ENCODE measurements at places on chromosomes 4 and X.

DNA sequence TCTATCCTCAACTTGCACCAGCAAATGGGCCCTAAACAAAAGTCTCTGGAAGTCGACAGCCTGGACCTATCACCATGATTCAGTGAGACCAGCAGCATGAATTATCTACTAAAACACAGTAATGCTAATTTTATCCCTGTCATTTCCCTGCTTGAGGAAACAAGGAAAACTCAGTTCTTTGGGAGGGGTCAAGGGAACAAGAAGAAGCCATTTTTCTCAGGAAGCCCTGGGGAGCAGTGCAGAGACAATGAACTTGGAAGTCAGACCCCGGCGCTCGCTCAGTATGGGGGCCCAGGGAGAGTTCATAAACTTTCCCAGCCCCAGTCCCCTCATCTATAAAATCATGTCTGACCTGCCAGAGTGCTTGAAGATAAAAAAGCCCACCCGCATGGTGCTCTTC lies 50.4 kb downstream of the DCTD start:
- H3K27ac ChIP-seq: no peak overlapping the region
- H3K27me3 ChIP-seq: no peaks in the 10 kb centered on the region
- no peaks in the 10 kb centered on the region for H3K36me3 ChIP-seq
- DNase-seq: no peak

GRCh38 chr4:8228319-8229250 lies 29.5 kb downstream of the SH3TC1 start:
- H3K36me3 ChIP-seq: no peaks in the 10 kb centered on the region
- DNase-seq: peak; percentile 70
- H3K27me3 ChIP-seq: no peaks in the 10 kb centered on the region
- H3K4me3 ChIP-seq: no peak overlapping the region

- no peaks in the 10 kb centered on the region for H3K27me3 ChIP-seq
- no peaks in the 10 kb centered on the region for H3K4me1 ChIP-seq
- H3K4me3 ChIP-seq: no peak overlapping the region
Measured at GRCh38 chrX:35507701-35508100, 290.4 kb upstream of the MAGEB16 start.

DNA sequence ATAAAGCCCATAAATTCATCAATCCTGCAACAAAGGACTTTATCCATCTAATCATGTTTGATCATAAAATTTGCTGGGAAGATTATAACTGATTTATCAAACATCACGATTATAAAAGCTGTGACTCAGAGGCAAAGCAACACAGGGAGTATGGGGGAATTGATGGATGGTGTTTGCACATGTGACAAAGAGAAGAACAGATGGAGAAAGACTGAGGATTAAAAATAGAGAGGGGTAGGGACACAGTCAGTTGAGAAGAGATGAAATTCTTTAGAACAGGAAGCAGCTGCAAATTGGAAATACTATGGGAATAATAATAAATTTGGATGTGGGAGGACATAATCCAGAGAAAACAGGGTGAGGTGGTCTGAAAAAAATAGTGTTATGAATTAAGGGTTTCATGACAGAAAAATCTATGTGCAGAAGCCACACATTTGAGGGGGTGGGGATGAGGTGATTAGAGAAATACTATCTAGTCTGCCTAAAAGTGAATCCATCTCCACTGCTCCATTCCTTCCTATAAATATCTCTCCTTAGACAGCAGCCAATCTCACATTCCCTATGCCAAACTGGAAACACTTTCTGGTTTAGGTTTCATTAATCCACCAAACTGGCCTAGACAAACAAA lies 6.2 kb downstream of the PRR32 start:
- no peak for DNase-seq
- H3K27me3 ChIP-seq: no peaks in the 10 kb centered on the region
- no peak overlapping the region for H3K27ac ChIP-seq

GRCh38 chrX:39459204-39459603 lies 638.6 kb downstream of the BCOR start:
- no peak overlapping the region for H3K27ac ChIP-seq
- no peaks in the 10 kb centered on the region for H3K4me1 ChIP-seq
- no peak for DNase-seq
- H3K4me3 ChIP-seq: no peak overlapping the region
- H3K36me3 ChIP-seq: no peaks in the 10 kb centered on the region

GRCh38 chr4:162803378-162803777 lies 363.3 kb downstream of the NAF1 start:
- no peak for DNase-seq
- H3K4me1 ChIP-seq: no peaks in the 10 kb centered on the region
- H3K27me3 ChIP-seq: no peaks in the 10 kb centered on the region
- H3K27ac ChIP-seq: no peak overlapping the region
- no peak overlapping the region for H3K4me3 ChIP-seq

DNA sequence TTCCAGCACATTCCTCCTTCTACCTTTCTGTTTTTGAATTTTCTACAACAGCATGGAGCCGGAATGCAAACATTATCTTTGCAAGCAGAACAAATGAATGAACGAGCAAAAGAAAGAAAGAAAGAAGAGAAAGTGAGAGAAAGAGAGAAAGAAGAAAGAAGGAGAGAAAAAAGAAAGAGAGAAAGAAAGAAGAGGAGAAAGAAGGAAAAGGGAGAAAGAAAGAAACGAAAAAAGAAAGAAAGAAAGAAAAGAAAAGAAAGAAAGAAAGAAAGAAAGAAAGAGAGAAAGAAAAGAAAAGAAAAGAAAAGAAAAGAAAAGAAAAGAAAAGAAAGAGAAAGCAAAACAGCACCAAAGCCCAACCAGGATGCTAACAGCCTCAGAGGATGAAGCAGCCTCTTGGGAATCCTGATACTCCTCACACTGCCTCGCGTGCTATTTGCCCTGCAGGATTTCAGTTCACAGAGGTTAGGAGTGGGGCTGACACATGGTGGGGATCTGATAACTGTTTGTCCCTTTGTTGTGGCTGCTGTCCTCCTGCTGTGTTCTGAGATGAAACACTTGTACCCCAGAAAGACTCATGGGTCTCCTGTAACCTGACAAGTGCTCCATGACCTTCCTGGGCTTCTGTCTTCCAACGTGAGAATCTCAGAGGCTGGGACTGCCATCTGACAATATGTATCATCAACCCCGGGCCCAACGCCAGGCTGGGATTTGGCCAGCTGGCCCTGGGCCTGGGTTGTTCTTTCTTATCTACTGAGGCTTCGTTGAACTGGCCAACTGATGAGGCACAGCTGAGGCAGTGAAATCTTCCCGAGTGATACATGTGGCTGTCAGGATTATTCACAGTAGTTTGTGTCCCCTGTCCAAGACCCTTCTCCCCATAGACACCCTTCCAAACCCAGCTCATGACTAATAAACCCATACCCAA lies 61.0 kb downstream of the SEPSECS start:
- H3K4me3 ChIP-seq: no peak overlapping the region
- H3K27ac ChIP-seq: no peak overlapping the region
- H3K4me1 ChIP-seq: no peaks in the 10 kb centered on the region
- H3K27me3 ChIP-seq: 0 out of 2 replicates have a peak, but pooled peaks cover 3% of the 10 kb centered on the region
- no peaks in the 10 kb centered on the region for H3K36me3 ChIP-seq
- no peak for DNase-seq

- no peaks in the 10 kb centered on the region for H3K27me3 ChIP-seq
- no peak overlapping the region for H3K27ac ChIP-seq
- no peaks in the 10 kb centered on the region for H3K36me3 ChIP-seq
- DNase-seq: no peak
Measured at GRCh38 chr4:186819342-186820086, 95.9 kb upstream of the FAT1 start.

DNA sequence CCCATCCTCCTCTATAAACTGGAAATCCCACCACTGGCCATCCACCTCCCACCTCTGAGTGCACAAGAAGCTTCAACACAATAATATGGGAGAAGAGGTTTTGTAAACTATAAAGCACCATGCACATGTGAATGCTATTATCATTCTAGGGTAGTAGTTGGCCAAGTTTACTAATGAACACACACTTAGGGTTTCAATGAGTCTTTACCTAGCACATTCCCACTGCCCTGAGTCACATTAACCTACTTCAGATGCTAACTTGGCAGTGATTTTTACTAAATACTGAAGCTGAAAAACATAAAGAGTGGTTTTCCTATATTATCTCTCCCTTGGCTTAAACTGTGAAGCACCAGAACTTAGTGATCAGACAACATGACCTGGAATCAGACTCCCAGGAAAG lies 93.9 kb downstream of the SH3KBP1 start:
- H3K27ac ChIP-seq: no peak overlapping the region
- no peak for DNase-seq
- no peak overlapping the region for H3K4me3 ChIP-seq
- no peaks in the 10 kb centered on the region for H3K27me3 ChIP-seq
- H3K4me1 ChIP-seq: no peaks in the 10 kb centered on the region

DNA sequence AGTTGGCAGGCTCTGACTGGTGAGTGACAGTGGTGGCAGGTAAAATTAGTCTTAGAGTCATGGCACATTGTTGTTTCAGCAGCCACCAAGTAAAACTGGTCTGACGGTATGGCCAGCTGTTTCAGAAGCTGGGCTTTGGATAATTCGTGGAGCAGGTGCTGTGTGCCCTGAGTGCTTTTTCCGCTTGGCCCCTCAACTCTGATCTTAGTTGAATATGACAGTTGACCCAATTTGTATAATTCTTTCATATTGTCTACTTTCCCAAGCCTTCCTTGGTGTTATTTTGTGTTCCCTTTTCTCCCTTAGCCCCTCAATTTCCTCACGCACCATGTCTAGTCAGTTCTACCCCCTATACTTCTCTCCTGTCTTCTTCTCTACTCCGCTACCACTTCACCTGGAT lies 32.0 kb downstream of the CDS1 start:
- H3K36me3 ChIP-seq: no peaks in the 10 kb centered on the region
- no peaks in the 10 kb centered on the region for H3K27me3 ChIP-seq
- no peak overlapping the region for H3K4me3 ChIP-seq

GRCh38 chrX:44899946-44900345 lies 27.0 kb downstream of the KDM6A start:
- no peak overlapping the region for H3K27ac ChIP-seq
- no peak for DNase-seq
- H3K27me3 ChIP-seq: no peaks in the 10 kb centered on the region
- H3K36me3 ChIP-seq: no peaks in the 10 kb centered on the region

DNA sequence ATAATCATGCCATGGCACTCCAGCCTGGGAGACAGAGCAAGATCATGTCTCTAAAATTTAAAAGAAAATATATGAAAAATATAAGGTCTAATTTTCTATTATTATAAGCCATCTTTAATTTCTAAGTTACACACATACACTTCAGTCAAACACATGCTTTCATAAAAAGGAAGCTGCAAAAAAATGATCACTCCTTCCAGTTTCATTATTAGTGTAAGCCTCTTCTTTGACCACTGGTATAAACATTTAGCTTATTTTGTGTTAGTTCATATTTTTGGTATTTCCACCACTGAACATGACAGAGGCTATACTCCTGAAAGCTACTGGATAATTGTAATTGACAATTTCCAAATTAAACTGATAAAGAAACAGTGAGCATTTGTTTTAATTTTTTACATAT lies 163.3 kb upstream of the USP38 start:
- no peaks in the 10 kb centered on the region for H3K36me3 ChIP-seq
- H3K4me3 ChIP-seq: no peak overlapping the region
- H3K27me3 ChIP-seq: no peaks in the 10 kb centered on the region
- no peaks in the 10 kb centered on the region for H3K4me1 ChIP-seq
- H3K27ac ChIP-seq: no peak overlapping the region

GRCh38 chr4:105509291-105509690 lies 35.4 kb upstream of the PPA2 start:
- no peaks in the 10 kb centered on the region for H3K36me3 ChIP-seq
- H3K4me1 ChIP-seq: no peaks in the 10 kb centered on the region
- H3K27me3 ChIP-seq: no peaks in the 10 kb centered on the region
- no peak overlapping the region for H3K4me3 ChIP-seq

GRCh38 chr4:114087596-114088230 lies 108.3 kb upstream of the ARSJ start:
- H3K27ac ChIP-seq: no peak overlapping the region
- H3K27me3 ChIP-seq: no peaks in the 10 kb centered on the region
- no peaks in the 10 kb centered on the region for H3K36me3 ChIP-seq
- H3K4me3 ChIP-seq: no peak overlapping the region
- DNase-seq: no peak
- H3K4me1 ChIP-seq: no peaks in the 10 kb centered on the region

DNA sequence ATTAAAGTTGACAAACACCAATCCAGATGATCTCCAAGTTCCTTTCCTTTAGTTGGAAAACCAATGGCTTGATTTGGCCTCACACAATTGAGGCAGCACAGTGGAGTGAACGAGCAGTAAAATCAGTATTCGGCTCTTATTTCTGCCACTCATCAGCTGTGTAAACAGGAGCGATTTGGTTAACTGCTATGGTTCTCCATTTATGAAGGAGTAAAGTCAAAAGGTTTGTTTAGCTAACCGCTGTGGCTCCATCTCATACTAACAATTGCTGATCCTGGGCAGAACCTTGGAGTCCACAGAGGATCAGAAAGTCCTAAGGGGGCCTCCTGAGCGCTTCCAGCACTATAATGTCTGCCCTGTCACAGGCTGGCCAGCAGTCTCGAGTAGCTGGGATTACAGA lies 54.5 kb upstream of the EXOC1L start:
- H3K27ac ChIP-seq: no peak overlapping the region
- H3K4me1 ChIP-seq: no peaks in the 10 kb centered on the region
- no peaks in the 10 kb centered on the region for H3K36me3 ChIP-seq
- no peaks in the 10 kb centered on the region for H3K27me3 ChIP-seq
- no peak overlapping the region for H3K4me3 ChIP-seq

GRCh38 chr4:15695729-15696128 lies 7.1 kb upstream of the BST1 start:
- DNase-seq: no peak
- peaks cover 29% of the 10 kb centered on the region for H3K4me1 ChIP-seq
- H3K27ac ChIP-seq: no peak overlapping the region
- H3K27me3 ChIP-seq: no peaks in the 10 kb centered on the region

DNA sequence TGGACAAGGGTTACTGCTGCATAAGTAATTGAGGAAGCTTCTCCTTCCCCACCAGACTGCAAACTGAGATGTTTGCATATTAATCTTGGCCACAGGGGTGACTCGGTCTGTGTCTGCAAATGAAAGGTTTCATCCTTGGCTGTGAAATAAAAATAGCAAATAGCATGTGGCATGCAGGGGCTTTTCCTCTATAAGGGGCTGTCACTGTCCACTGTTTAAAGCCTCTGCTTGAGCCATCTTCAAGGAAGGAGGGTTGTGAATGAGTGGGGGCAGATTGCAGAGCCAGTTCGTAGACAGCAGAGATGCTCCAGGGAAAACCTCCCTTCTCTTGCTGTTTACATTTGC lies 33.3 kb downstream of the TMSB4X start:
- peak overlapping the region; percentile 90 for H3K27ac ChIP-seq
- H3K27me3 ChIP-seq: no peaks in the 10 kb centered on the region
- H3K36me3 ChIP-seq: no peaks in the 10 kb centered on the region
- DNase-seq: no peak
- peaks cover 56% of the 10 kb centered on the region for H3K4me1 ChIP-seq

DNA sequence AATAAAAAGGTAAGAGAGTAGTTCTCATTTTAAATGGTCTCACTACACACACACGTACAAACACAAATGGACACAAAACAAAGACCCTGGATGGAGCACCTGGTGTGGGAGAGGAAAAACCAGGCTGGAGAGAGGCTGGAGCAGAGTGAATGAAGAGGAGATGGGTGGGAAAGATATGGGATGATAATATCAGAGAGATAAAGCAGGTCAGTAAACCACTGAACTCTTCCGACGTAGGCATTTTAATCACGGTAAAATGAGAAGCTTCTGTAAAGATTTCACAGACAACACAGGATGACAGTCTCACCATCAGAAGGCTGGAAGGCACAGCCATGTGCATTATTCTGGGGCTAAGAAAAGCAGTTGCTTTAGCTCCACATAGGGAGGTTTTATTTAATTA lies 532.8 kb downstream of the KCNIP4 start:
- H3K4me3 ChIP-seq: no peak overlapping the region
- DNase-seq: no peak
- no peak overlapping the region for H3K27ac ChIP-seq
- no peaks in the 10 kb centered on the region for H3K27me3 ChIP-seq

GRCh38 chr4:99134586-99134985 lies 9.5 kb downstream of the ADH4 start:
- H3K36me3 ChIP-seq: no peaks in the 10 kb centered on the region
- H3K4me1 ChIP-seq: no peaks in the 10 kb centered on the region
- DNase-seq: no peak
- no peak overlapping the region for H3K27ac ChIP-seq
